ENCODE measurements at places on chromosomes 11 and 22.

DNA sequence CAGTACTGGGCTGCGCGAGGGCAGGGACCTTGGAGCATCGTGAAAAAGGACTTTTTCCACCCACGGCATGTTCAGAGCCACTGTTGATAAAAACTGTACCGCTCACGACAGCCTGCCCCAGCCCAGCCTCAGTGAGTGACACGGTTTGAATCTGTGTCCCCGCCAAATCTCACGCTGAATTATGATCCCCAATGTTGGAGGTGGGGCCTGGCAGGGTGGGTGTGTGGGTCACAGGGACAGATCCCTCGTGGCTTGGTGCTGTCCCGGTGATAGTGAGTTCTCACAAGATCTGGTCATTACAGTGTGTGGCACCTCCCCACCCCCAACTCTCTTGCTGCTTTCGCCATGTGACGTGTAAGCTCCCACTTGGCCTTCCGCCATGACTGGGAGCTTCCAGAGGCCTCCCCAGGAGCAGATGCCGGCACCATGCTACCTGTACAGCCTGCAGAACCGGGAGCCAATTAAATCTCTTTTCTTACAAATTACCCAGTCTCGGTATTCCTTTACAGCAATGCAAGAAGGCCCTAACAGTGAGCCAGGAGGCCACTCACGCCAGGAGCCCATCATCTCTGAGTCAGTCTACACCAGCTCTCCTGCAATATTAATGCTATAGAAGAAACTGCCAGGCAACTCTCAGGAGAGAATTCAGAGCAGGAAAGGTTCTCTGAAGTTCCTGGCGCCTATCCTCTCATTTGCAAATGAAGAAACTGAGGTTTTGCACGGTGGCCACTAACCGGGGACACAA, 1.3 kb downstream of the TOLLIP start:
- DNase-seq = no peak

DNA sequence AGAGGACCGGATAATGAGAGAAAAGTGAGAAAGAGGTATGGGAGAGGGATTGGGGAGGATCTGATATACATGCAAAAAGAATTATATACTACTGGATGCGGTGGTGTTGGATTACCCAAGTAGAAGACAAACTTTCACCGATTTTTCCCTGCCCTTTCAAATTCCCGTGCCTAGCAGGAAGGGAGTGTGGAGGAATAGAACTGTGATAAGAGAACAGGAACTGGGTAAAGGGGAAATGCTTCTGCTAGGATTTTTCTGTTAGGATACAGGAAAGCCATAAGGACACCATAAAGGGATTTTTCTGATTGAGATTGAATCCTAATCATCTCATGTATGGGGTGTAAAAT, 480 bp upstream of the MTMR2 start:
- DNase-seq = no peak

DNA sequence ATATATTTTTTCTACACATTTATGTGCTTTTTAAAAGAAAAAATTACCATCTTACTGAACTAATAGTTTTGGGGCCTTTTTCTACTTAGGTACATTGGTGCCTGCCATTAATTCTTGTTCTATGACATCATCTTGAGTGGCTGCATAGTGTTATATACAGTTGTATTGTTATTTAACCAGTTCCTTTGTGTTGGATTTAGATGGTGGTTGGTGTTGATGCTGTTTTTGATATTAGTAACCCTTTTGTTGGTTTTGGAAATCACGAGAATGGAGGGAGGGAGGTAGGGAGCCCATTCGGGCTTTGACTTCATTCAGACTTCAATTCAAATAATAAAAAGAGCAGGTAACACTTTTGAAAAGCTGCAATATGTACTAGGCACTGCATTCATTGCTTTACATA, 15.4 kb upstream of the C11orf96 start:
- DNase-seq = no peak

- no peak for DNase-seq
Measured at GRCh38 chr11:104327861-104328511, 164.0 kb upstream of the PDGFD start.

GRCh38 chr11:35088226-35088625, 50.7 kb upstream of the CD44 start:
- no peak for DNase-seq

GRCh38 chr11:46451759-46452158, 60.2 kb upstream of the CHRM4 start:
- no peak for DNase-seq

- no peak for DNase-seq
Measured at GRCh38 chr22:27714068-27714467, 87.5 kb downstream of the MN1 start.

DNA sequence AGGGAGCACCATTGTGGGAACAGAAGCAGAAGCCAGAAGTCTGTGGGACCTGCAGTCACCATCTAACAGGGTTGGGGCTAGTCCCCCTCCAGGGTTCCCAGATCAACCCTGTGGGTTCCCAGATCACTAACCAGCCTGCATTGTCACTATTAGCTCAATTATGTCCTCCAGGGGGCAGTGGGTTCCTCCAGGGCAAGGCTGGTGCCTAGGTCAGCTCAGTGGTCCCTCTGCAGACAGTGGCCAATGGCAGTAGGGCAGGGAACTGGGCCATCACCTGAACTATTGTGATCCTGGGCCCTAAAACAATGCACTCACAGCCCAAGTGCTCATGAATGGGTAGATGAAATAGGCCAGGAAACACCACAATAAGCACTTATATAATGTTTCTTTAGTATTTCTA, 18.8 kb upstream of the PRSS23 start:
- no peak for DNase-seq

DNA sequence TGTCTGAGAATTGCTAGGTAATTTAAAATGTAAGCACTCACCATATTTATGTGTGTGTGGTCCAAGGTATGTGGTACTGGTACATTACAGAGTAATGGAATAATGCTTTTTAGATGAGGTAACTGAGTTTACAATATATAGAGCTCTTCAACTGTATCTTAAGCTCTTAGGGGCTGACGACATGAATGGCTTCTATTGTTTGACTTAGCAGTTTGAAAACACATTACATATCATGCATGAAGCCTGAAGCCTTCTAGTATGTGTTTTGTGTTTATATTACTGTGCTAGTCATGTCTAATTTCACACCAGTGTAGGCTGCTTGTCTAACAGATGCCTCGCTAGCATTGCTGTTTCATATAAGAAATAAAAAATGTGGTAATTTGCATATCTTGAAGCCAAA, 37.2 kb downstream of the GAS2 start:
- DNase-seq = no peak

DNA sequence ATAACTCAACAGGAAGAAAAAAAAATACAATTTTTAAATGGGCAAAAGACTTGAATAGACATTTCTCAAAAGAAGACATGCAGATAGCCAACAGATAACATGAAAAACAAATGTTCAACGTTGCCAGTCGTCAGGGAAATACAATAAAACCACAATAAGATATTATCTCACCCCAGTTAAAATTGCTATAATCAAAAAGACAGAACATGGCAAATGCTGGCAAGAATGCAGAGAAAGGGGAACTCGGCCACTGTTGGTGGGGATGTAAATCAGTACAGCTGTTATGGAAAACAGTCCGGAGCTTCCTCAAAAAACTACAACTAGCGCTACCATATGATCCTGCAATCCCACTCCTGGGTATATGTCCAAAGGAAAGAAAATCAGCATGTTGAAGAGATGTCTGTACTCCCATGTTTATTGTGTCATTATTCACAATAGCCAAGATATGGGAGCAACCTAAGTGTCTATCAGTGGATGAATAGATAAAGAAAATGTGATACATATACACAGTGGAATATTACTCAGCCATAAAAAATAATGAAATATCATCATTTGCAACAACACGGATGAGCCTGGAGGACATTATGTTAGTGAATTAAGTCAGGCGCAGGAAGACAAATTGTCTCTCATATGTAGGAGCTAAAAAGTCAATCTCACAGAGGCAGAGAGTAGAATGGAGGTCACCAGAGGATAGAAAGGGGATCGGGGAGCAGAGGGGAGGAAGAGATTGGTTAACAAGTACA, 12.2 kb upstream of the CYTH4 start:
- DNase-seq = no peak

- no peak for DNase-seq
Measured at GRCh38 chr11:65290448-65291165, 24.1 kb upstream of the CDC42EP2 start.

DNA sequence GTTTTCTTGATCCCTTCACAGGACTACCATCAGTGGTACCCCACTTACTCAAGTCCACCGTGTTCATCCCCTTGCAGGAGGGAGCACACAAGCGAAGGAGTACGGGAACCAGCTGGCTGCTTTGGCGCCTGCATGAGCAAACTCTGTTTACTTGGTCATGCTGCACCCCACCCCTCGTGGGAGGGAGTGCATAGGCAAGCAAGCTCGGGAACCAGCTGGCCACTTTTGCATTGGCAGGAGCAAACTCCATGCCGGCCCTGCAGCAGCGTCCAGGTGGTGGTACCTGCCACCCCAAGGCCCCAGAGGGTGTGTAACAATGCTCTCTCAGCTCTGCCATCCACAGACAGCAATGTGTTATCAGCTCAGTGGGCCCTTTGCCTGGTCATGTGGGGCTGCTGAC, 737.8 kb downstream of the FAM181B start:
- no peak for DNase-seq

DNA sequence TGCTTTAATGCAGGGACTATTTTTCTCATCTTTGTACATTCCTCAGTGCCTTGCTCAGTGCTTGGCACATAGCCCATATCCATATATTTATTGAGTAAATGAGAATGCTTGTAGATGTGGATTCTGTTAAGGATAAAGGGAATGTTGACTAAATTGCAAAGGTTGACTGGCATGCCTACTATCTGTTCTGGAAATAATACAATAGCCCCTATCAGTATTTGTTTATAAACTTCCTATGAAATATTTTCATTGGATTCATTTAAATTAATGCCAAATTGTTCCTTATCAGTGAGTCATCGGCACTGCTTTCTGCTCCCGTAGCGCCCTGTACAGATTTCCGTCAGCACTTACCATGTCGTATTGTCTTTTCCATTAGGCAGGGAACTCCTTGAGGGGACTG, 8.0 kb downstream of the RNF121 start:
- DNase-seq = no peak

DNA sequence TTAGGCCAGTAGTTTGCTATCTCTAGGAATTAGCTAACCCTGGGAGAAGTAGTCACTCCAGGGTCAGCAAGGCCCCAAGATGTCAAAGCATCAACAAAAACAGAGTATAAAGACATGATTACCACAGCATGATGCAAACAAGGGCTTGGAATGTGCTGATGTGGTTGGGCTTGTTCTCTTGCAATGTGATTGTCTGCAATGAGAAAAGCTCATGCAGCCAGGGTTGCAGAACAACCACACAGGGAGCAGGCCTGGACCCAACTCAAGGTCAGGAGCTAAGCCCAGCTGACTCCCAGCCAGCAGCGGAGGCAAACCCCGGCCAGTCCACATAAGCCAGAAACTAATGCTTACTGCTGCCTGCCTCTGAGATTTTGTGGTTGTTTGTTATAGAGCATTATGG, 132.4 kb upstream of the ZC3H12C start:
- DNase-seq = no peak

DNA sequence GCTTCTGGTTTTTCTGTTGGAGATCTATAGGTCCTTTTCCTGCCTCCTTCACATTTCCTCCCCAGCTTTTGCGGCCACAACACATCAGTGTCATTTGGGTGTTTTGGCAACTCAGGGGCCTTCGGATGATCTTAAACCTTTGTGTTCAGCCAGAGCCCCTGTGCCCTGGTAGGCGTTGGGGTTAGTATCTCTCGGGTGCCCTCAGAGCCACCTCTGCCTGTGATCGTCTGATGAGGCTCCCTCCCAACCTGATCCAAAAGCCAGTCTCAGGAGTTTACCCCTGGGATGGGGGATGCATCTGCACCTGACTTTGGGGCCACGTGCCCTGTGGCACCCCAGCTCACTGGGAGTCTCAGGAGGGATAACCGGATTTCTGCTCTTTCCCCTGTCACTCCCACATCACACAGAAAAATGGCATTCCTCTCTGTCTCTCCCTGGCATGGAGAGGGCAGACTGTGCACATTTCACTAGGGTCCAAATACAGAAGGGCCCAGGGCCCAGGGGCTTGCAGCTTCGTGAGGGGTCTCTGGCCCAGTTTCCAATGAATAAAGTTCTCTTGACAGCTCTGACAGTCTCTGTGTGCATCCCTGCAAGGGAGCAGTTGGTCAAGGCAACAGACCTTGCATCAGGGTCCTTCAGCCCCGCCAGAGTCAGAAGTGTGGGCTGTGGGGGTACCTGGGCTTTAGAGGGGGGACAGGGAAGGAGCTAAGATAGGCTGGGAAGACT, 2.6 kb downstream of the RNF26 start:
- DNase-seq = no peak

DNA sequence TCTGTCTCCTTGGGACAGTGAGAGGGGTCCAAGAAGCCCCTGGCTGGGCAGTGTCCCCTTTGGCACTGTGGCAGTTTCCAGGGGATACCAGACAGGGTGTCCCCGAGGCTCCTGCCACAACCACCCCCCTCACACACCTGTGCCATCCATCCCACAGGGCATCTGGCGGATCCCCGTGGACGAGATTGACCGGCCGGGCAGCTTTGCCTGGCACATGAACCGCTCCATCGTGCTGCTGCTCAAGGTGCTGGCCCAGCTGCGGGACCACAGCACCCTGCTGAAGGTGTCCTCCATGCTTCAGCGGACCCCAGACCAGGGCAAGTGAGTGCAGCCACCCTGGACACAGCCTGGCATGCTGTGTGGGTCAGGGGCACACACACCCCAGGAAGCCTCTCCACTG, 17.0 kb upstream of the SUSD2 start:
- DNase-seq = no peak

- no peak for DNase-seq
Measured at GRCh38 chr22:22110548-22111266, 128.1 kb upstream of the TOP3B start.

DNA sequence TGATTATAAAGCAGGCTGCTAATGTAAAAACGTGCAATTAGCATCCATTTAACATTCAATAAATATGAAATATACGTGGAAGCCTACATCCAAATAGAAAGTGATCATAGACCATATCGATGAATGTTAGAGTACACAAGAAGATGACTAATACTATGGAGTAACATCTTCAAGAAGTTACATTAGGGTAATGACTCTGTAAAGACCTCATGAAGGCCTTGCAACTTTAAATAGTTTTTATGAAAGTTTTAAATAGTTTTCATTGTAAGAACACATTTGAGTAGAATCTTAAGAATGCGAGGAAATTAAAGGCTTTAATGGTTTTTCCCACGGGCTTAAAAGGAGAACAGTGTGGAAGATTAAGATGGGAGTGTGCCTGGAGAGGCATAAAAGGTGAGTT, 1.4 kb downstream of the TRIM34 start:
- no peak for DNase-seq

DNA sequence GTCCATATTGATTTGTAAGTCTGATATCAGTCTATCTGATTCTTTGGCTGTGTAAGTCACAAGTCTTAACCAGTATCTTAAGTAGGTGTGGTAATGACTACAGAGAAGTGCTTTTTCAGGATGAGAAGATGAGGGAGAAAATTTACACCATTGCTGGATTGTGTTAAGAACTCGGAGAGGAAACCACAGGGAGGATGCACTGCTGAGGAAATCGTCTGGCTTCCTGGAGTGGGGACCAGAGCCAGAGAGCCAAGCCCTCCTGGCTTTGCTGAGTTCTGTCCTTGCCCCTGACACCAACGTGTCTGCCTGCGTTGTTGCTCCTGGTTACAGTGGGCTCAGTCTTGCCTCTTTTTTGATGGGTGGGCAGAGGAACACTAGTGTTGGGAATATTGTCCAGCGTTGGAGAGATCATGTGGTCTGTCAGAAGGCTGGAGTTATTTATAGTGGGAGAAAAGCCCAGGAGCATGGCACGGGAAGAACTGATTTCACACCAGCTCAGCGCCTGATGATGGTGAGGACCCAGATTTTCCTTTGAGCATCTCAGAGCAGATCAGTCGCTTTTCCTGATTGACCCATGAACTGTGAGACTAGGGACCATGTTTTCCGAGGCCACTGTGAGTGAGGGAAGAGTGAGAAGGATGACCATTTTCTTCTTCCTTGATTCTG, 29.6 kb downstream of the MARK2 start:
- no peak for DNase-seq
